ENCODE measurements at places on chromosomes 5 and 9.

GRCh38 chr9:19116107-19116790 is 11.0 kb downstream of the PLIN2 start:
- DNase-seq = no peak

- no peak for DNase-seq
Measured at GRCh38 chr9:1880038-1880565, 135.0 kb upstream of the SMARCA2 start.

- no peak for DNase-seq
Measured at GRCh38 chr9:91680106-91680505, 256.5 kb upstream of the NFIL3 start.

- no peak for DNase-seq
Measured at GRCh38 chr5:17012289-17012688, 76.2 kb upstream of the MYO10 start.

- no peak for DNase-seq
Measured at GRCh38 chr5:33281431-33281843, 159.3 kb upstream of the TARS1 start.

GRCh38 chr9:120921661-120922181 is 4.9 kb downstream of the TRAF1 start:
- DNase-seq = no peak

- DNase-seq = no peak
Measured at GRCh38 chr9:108445431-108446071, 410.2 kb downstream of the ACTL7B start.

DNA sequence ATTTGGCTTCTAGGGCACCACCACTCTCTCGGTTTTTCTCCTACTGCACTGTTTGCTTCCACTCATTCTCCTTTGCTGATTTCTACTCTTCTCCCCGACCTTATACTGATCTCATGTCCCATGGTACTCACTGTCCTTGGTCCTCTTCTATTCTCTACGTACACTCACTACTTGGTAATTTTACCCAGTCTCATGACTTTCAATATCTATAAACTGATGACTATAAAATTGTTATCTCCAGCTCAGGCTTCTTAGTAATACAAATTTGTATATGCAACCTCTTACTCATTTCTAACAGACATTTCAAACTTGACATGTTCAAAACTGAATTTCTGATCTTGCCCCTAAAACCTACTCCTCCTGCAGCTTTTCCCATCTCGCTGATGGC is 4.1 kb downstream of the RAPGEF6 start:
- no peak for DNase-seq

DNA sequence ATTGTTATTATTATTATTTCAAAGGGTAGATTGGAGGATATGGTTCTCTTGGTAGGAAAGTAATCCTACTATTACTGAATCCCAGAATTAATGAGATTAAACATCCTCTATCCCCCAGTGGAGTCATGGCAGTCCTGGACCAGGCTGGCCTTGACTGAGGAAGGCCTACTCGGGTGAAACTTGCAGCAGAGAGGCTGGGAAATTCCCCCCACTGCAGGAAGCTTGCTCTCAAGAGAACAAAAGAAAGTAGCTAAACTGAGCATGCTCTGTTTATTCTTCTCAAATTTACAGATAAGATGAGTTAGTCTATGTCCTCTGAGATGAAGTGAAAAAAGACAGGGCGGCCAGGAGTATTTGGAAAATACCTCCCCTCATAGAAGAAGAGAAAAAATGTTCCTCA is 233.9 kb upstream of the RPS23 start:
- DNase-seq = no peak
